ENCODE measurements at places on chromosomes 7 and 10.

DNA sequence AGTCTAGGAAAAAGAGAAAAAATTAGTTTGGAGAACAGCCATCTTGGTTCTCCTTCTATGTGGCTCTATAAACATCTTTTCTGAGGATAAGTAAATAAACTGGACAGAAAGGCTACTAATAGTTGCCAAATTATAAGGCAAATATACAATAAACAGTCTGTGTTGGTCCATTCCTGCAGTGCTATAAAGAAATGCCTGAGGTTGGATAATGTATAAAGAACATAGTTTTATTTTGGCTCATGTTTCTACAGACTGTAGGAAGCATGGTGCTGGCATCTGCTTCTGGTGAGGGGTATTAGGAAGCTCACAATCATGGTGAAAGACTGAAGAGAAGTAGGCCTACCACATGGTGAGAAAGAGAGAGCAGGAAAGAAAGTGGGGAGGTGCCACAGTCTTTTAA lies 209.7 kb downstream of the MACC1 start:
- DNase-seq = no peak

DNA sequence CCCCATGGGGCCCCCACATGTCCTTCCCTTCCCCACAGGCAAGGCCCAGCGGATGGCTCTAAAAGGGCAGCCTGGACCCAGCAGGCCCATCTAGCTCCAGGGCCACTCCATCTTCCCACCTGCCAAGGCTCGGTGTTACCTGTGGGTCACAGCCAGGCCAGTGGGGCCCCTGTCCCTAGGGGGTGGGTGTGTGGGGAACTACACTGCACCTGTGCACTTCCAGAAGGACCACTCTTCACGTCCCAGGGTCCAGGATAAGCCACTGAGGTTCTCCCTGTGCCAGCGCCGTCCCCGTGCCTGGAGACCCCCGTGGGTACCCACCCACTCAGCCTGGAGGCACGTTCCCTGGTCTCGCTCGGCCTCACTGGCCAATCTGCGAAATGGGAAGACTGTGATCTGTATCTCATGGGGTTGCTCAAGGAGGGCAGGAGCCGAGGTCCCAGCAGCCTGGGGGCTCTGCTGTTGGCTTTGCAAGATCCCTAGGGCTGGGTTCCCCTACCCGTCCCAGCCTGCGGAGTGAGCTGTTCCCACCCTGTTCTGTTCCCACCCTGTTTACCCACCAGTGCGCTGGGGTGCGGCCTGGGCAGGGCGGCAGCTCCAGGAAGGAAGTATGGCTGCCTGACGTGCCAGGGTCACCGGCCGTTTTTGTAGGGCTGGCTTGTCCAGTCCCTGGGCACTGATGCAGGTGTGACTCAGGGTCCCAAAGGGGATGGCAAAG lies 4.6 kb downstream of the PWWP2B start:
- DNase-seq = peak; percentile 73

DNA sequence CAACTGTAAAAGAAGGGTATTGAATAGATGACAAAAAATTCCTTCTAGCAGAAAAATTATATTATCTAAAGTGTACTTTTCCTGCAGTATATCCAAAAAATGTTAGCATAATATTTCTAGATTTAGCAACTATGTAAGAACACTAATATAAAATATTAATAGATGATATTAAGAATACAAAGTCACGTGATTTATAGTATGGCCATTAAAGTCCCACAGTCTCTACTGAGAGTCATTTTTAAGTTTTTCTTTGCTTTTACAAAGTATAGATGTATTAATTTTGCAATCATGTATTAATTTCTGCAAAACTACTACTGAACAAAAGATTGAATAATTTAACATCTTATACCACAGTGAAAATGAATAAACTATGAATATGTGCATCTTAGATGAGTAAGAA lies 94.9 kb downstream of the ZWINT start:
- no peak for DNase-seq

DNA sequence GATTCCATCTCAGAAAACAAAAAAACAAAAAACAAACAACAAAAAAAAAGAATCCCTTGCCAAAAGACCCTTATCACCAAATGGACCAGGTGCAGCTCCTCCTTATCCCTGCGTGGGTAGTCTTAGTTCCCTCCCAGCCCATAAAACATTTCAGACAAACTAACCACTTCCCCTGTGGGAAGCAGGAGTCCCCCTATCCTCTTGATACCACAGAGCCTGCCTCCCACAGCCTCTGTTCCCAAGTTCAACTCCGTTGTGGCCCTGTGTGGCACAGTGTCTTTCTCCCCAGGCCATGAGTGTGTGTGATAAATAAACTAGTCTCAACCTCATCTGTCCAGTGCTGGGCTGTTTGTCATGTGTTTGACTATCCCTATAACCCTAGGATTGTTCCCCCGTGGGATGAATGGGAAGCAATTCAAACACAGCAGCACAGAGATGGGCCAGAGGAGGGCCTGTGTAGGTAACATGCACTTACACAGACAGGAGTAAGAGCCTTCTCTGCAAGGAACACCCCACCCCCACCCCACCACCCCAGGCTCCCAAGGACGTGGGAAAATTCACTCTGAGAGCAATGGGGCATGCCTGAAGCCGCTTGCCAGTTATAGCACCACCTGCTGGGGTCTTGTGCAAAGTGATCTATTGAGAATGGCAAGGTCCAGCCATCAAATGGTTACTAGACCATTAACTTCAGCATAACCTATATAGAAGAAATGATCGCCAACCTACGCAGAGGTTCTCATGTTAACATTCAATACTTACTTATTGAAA lies 147.1 kb upstream of the GHITM start:
- DNase-seq = no peak

DNA sequence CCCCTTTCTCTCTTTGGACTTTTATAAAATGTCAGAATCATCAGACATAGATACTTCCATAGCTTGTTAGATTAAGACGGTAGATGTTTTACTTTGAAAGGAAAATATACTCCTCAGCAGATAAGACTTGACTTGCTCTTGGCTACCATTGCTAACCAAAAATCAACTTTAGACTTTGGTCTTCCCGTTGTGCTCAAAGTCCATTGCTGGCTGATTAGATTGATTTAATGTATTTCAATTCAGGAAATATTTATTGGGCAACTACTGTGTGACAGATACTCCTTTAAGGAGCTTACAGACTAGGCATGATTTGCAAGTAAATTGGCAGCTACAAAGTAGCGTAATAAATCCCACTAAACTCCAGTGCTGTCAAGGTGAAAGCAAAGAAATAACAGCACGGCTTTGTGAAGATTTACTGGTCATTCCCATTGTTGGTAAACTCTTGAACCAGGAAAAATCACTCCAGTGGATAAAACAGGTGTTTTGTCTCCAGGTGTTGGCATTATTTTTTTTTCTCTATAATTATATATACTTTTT lies 95.7 kb upstream of the ARMC3 start:
- DNase-seq = no peak

DNA sequence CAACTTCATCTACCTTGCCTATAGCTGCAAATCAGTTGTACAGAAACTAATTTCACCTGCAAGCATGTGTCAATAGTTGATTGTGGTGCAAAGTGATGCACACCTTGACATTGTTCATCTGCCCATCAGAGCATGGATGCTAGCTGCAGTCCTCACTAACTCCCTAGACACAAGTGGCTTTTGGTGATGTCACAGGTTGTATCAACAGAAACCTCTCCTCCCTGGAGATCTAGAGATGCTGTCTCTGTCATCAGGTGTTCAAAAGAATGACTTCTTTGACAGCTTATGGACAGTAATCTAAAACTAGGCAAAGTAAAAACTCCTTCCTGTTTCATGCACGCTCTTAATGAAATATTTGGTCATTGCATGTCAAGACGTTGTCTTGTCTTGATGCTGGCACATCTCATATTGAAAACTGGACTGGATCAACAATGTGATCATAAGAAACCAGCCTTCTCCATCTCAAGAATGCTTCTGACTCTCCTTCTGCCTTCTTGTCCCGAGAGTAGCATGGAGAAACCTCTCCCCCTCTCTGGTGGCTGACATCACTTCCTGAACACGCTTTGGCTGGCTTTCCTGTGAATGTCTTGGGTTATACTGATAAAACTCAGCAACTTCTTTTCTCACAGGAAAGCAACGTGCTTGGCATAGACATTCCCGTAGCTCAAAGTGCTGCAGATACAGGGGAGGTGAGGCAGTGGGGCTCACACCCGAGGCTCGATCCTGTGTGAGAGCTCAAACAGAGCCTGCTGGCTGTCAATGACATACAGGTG lies 176.2 kb upstream of the CDCA7L start:
- DNase-seq = no peak

DNA sequence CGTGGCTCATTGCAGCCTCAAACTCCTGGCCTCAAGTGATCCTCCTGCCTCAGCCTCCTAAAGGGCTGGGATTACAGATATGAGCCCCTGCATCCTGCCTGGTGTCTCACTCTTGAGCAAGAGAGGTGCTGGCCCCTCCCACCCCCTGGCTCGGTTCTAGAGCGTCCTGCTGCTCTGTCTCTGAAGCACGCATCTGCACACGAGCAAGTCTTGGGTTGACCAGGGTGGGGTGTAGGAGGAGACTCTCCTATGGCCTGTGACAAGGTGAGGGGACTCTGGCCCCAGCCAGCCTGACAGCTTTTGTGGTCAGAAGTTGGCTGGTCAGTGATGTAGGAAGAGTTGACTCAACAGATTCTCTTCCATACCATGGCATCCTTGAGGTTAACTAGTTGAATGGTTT lies 110.7 kb upstream of the CARD11 start:
- DNase-seq = peak; percentile 38

- peak; percentile 79 for DNase-seq
Observed at GRCh38 chr7:128453836-128454804, 1.6 kb upstream of the HILPDA start.

DNA sequence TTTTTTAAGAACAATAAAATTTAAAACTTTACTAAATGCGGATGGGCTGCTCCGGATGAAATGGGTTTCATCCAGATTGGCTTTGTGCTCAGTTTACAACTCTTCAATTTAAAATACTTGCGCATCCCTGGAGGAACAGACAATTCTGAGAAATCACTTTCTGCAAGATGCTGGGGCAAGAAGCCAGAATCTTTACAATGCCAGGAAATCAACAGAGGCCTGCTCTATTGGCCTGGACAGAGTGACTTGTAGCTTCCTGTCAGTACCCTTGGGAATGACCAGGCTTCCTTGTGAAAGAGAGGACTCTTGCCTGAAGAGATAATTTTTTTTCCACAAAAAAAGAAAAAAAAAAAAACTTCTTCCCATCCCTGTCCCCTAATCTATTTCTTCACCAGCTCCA lies 3.9 kb upstream of the FAM13C start:
- no peak for DNase-seq

GRCh38 chr10:88149906-88150305 lies 286.5 kb downstream of the PTEN start:
- no peak for DNase-seq

DNA sequence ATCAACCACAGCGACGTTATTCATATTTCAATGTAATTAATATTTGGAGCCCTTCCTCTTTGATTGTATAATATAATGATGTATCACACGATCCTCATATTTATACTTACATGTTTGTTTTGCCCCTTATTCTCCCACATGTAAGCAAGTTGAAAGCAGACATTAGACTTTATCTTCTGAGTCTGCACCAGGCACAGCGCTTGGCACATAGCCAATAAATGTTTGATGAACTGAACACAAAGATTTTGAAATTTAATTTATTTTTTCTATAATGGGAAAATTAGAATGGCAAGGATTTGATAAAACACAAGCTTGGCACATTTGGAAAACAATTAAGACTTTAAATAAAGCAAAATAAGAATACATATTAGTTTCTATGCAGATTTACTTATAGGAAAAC lies 31.6 kb downstream of the ZFAND4 start:
- no peak for DNase-seq

- no peak for DNase-seq
Observed at GRCh38 chr7:121499624-121500023, 103.5 kb upstream of the FAM3C start.

DNA sequence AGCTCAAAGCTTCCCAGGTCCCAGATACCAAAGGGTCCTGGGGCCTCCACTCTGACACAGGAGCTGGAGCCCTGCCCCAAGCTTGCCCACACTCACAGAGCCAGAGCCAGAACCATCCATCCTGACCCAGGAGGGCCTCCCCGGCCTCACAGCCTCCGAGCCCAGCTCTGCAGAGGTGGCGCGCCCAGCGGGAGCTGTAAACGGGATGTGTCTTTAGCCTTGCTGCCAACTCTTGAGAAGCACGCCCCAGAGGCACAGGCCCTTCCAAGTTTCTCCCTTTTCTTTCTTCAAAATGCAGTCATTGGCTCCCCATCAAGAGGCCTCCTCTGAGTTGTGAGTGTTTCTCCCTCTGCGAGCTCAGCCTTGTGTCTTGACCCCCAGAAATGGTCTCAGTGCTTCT lies 75.0 kb downstream of the PDGFA start:
- no peak for DNase-seq

GRCh38 chr10:101558204-101558603 lies 29.9 kb downstream of the POLL start:
- no peak for DNase-seq

DNA sequence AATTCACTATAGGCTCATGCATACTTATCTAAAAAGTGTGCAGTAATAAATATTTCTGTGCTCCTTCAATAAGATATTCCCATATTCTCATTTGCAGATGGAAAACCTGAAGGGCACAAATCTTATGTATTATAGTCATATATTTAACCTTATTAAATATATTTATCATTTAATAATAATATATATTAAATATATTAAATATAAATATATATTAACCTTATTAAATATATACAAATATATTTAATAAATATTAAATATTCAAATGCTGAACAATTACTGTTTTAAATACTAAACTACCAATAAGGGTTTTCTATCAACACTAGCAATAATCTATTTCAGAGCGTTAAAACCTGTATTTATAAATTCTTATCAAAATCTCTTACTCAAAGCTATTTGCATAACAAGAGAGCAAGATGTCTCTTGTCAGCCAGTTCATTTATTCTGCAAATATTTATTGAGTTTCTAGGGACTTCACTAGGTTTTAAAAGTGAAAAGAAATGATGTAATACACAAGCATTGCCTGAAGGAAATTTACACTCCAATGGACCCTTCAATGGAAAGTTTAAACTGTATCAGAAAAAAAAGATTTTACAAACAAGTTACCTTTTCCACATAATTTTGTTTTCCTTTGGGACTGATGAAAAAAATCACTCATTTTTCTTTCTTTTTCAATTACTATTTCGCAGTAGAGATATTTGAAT lies 159.2 kb downstream of the AGMO start:
- DNase-seq = no peak

- no peak for DNase-seq
Observed at GRCh38 chr7:131369354-131369753, 41.7 kb downstream of the MKLN1 start.

DNA sequence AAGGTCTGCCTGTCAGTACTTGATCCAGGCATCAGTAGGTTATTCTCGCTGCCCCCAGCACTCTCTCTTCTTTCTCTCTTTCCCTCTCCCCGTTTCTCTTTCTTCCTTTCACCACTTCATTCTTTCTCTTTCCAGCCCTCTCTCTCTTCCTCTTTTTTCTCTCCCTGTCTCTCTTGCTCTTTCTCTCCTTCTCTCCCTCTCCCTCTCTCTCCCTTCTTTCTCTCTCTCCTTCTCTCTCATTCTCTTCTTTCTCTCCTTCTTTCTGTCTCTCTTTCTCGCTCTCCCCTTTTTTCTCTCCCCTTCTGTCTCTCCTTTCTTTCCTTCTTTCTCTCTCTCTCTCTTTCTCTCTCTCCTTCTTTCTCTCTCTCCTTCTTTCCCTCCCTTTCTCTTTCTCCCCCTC lies 7.5 kb upstream of the DRGX start:
- DNase-seq = no peak
